ENCODE measurements at places on chromosomes 3 and 15.

DNA sequence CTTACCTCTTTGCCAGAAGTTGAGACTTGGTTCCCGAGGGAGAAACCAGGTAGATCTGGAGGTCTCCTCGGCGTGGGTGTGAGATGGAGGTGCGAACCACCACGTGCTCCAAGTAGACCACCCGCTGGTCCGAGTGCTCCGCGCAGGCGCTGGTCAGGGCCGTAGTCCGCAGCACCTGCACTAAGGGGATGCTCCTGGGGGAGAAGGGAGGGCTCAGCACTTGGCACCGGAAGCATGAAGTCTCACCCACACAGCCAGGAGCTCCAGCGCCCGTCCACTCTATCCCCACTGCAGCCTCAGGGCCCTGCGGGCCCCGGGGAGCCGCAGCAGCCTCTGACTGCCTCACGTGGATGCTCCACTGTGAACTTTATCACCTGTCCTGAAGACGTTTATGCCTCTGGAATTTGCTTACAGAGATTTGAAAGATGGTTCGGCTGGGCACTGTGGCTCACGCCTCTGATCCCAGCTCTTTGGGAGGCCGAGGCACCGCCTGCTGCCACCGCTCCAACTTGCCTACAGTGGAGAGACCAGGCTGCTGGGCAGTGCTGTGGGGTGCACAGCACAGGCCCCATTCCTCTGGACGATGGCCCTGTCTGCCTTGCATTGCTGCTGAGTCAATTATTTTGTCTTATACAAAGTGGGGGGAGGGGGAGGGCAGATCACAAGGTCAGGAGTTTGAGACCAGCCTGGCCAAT, 75.4 kb upstream of the SNRPA1 start:
- DNase-seq, result no peak

DNA sequence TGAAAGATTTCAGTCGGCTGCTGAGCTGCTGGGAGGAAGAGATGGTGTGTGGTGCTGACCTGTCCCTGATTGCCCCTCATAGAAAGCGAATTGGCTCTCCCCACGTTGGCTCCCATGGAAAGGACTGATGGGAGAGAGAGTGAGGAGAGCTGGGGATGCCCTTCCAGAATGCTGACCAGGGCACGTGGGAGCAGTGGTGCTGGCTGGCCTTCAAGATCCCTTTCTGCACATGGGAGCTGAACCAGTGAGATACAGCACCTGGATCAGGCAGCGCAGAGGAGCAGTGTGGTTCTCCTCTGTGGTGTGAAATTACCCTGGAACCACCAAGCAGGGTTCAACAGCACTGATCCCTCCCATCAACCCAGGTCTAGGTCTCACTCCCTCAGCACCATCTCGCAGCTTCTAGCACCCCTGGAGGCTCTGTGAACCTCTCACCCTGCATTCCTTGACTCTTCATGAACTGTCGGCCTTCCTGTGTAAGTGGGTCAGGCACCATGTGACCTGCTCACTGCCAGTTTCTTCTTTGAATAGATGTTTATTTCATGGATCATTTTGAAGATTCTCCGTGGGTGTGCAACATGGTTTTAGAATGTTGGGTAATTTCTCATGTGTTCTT, 55.7 kb downstream of the CACNA1D start:
- DNase-seq, result no peak

GRCh38 chr15:40932156-40932555, 3.0 kb downstream of the DLL4 start:
- no peak for DNase-seq

GRCh38 chr3:15953841-15954240, 156.1 kb upstream of the ANKRD28 start:
- DNase-seq, result no peak

- no peak for DNase-seq
Measured at GRCh38 chr3:51997935-51998596, 2.4 kb upstream of the RPL29 start.

- no peak for DNase-seq
Measured at GRCh38 chr15:95499397-95499796, 831.1 kb upstream of the NR2F2 start.

DNA sequence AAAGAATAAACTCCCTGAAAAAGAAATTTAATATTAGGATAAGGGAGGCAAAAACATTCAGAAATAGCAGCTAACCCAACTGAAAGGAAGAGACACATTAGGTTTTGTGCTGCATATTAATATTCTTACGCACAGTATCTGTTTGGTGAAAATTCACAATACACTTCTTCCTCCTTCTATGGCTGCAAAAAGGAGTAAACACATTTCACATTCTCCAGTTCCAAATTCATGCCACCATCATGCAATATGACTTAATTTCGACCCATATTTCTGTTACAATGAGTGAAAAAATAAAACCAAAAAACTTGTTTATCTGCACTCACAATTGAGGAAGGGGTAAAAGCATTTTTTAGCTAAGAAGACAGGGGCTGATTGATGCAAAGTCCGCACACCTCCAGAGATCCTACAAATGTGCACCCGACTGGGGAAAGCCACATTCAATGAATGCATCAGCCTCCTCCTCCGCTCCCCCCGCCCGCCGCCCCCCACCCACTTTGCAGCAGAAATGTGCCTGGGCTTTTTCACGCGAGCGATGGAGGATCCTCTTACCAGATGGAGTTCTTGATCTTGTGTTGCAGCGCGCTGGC, 1.0 kb downstream of the RFX7 start:
- no peak for DNase-seq

GRCh38 chr15:101614001-101614585, 38.1 kb downstream of the TM2D3 start:
- no peak for DNase-seq

Measured in GM03348 (cell line).